Peyer's patch (tissue), 4 donors: ENCODE measurements at places on chromosomes 11 and 22.

DNA sequence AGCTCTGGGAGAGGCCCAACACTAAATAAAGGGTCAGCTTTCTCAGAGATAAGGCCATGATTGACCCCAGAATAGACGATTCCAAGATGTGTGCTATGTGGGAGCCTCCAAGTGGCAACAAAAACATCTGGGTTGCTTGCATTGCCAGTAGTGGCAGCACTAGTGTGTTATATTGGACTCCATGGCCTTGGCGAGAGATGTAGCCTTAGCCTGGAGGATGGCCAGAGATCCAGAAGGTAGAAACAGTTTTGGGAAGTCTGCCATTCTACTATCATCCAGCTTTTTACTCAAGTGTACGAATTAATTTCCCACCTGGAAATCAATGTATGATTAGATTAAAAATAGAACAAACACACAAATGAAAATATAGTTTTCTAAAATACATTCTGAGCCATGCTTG lies 3.0 kb downstream of the OR8D4 start:
- H3K4me1 ChIP-seq = no peaks in the 10 kb centered on the region
- H3K36me3 ChIP-seq = no peaks in the 10 kb centered on the region
- no peaks in the 10 kb centered on the region for H3K27me3 ChIP-seq
- no peak overlapping the region for H3K4me3 ChIP-seq
- H3K27ac ChIP-seq = no peak overlapping the region
- DNase-seq = no peak

DNA sequence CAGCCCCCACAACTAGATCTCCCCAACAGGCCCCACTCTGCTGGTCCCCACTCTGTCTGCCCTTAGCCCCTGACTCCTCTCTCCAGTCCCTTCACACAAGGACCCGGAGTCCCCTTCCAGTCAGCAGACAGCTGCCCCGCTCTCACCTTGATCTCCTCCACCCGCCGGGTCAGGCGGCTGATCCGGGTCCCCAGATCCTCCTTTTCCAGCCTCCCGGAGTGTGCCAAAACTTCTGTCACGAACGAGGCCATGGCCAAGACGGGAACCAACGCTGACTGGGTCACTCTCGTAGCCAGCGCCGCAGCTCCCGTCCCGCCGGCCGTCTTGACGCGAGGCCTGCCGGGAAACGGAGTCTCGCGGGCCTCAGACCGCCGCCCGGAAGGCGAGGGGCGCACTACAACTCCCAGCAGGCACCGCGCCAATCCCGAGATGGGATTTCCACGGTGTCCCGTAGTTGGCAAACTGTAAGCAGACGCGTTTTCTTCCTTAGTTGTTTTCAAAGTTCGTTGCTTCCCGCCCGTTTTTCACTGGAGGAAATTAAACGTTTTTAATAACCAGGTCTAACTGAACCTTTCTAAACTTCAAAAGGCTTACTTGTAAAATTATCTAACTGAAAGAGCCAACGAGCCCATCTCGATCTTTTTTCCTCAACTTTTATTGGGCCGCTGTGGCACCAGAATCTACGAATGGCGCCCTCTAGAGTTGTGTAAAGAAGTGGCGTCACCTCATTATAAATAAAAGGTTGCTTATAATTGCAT lies at the start of gene ZW10:
TSS of gene ZW10 (minus strand) at position 277 of the 758 bp plus-strand sequence. CDS start at position 251, 26 bp downstream.
- DNase-seq = peak; percentile 93
- no peaks in the 10 kb centered on the region for H3K4me1 ChIP-seq
- H3K27me3 ChIP-seq = no peaks in the 10 kb centered on the region
- H3K36me3 ChIP-seq = peaks cover 3% of the 10 kb centered on the region
- peak within 1 kb of the TSS; percentile 74 for H3K4me3 ChIP-seq

- no peak overlapping the region for H3K27ac ChIP-seq
- no peaks in the 10 kb centered on the region for H3K27me3 ChIP-seq
- no peak overlapping the region for H3K4me3 ChIP-seq
- peaks cover 18% of the 10 kb centered on the region for H3K36me3 ChIP-seq
- no peak for DNase-seq
These were observed 67.6 kb downstream of the CD44 start for GRCh38 chr11:35206616-35207015.

DNA sequence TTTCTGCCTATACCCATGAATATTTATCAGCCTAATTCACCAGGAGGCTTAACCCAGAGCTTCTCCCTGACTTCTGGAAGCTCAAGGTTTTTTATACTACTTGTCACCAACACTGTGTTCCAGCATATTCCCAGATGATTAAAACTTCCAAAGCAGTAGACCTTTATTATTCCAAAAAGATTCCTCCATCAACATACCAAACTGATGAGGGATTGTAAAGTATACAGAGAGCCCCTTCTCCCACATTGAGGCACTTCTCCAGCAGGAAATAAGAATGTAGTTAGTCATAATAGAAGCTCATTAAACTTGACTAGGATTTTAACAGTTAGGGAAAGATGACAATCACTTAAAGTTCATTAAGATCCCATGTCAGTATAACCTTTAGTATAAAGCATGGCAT lies 51.4 kb upstream of the CEP126 start:
- no peaks in the 10 kb centered on the region for H3K27me3 ChIP-seq
- no peaks in the 10 kb centered on the region for H3K4me1 ChIP-seq
- no peak overlapping the region for H3K27ac ChIP-seq
- H3K36me3 ChIP-seq = no peaks in the 10 kb centered on the region
- no peak for DNase-seq

GRCh38 chr11:101929294-101929915 lies 13.1 kb upstream of the ANGPTL5 start:
- no peak overlapping the region for H3K4me3 ChIP-seq
- DNase-seq = no peak
- no peaks in the 10 kb centered on the region for H3K36me3 ChIP-seq
- no peaks in the 10 kb centered on the region for H3K4me1 ChIP-seq

DNA sequence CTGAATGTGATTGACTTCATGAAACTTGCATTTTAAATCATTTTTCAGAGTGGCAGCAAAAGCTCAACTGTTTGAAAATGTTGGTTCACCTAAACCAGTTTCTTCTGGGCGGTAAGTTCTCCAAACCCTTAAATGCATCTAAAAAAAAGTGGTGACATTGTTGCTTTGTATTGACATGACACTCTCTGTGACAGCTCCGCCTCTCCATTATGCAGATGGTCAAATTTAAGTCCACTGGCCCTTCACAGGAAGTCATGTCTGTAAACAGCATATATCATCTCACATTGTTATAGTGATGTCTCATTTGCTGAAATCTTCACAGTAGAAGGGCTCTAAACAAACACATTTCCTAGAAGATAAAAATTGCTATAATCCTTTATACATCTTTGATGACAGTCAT lies 150.7 kb downstream of the PGR start:
- no peaks in the 10 kb centered on the region for H3K4me1 ChIP-seq
- no peak overlapping the region for H3K4me3 ChIP-seq
- peaks cover 38% of the 10 kb centered on the region for H3K36me3 ChIP-seq
- DNase-seq = no peak
- H3K27ac ChIP-seq = no peak overlapping the region
- H3K27me3 ChIP-seq = no peaks in the 10 kb centered on the region

DNA sequence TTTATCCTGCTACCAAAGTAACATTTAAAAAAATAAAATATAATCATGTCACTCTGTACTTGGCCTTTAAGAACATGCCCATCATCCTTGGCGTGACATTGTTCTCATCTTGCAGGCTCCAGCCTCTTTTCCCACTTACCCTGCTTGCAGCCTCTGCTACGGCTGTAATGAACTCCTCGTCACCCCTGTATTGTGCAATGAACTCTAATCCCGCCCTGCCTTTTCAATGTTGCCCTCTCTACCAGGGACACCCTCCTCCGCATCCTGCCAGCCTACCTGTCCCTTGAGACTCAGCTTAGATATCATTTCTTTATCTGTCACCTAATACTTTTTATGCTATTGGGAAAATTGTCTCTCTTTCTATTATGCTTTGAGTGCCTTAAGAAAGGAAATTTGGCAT lies 12.6 kb upstream of the MMP20 start:
- no peak overlapping the region for H3K4me3 ChIP-seq
- no peaks in the 10 kb centered on the region for H3K4me1 ChIP-seq
- no peak for DNase-seq
- H3K27ac ChIP-seq = no peak overlapping the region

GRCh38 chr22:27213766-27214581 lies 556.6 kb downstream of the MIAT start:
- peak overlapping the region; percentile 74 for H3K27ac ChIP-seq
- H3K4me3 ChIP-seq = no peak overlapping the region

DNA sequence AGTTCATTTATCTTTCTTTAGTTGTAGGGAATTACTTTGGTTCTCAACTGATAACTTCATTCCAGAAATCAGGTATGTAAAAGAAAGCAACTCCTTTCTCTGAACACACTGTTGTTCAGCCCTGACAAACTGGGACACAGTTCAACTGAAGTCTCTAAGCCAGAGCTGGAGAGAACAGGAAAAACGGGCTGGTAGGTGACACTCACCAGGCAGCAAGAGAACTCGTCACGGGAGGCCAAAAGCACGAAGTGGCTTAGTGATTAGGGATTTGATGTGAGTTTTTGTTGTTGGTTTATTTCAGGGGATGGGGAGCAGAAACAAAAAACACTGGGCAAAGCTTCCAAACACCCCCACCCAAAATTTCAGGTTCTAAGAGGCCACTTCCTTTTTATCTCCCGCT lies 54.1 kb downstream of the MYH9 start:
- no peak for DNase-seq
- peak overlapping the region; percentile 95 for H3K27ac ChIP-seq
- H3K4me3 ChIP-seq = no peak overlapping the region
- no peaks in the 10 kb centered on the region for H3K27me3 ChIP-seq

GRCh38 chr11:102516179-102516578 lies 14.4 kb downstream of the MMP7 start:
- no peak overlapping the region for H3K27ac ChIP-seq
- no peak overlapping the region for H3K4me3 ChIP-seq
- DNase-seq = no peak
- no peaks in the 10 kb centered on the region for H3K27me3 ChIP-seq
- no peaks in the 10 kb centered on the region for H3K4me1 ChIP-seq

DNA sequence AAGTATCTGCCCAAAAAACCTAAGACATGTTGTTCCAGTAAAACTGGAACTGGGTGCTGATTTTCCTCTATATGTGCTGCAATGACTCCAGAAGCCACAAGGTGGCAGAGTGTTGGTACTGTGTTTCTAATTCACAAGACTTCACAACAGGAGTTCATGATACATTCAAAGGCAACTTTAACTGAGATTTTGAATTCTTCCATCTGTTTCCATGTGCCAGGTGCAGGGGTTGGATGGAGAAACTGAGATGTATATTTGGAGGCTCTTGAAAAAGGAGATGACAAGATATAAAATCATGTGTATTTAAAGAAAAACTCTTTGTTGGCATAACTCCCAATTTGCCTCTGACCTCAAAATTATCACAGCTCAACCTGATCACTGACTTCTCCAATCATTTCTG lies 1098.6 kb upstream of the CCDC90B start:
- H3K4me1 ChIP-seq = no peaks in the 10 kb centered on the region
- no peaks in the 10 kb centered on the region for H3K36me3 ChIP-seq
- no peaks in the 10 kb centered on the region for H3K27me3 ChIP-seq

- no peak for DNase-seq
- H3K27me3 ChIP-seq = no peaks in the 10 kb centered on the region
- no peaks in the 10 kb centered on the region for H3K36me3 ChIP-seq
- peak within 1 kb of the TSS; percentile 35 for H3K4me3 ChIP-seq
These were observed at the start of gene TAGLN for GRCh38 chr11:117199053-117199915. Gene TAGLN, plus strand, starts transcription at chr11:117199370. Its CDS starts 3,644 bp downstream, at chr11:117203014.

DNA sequence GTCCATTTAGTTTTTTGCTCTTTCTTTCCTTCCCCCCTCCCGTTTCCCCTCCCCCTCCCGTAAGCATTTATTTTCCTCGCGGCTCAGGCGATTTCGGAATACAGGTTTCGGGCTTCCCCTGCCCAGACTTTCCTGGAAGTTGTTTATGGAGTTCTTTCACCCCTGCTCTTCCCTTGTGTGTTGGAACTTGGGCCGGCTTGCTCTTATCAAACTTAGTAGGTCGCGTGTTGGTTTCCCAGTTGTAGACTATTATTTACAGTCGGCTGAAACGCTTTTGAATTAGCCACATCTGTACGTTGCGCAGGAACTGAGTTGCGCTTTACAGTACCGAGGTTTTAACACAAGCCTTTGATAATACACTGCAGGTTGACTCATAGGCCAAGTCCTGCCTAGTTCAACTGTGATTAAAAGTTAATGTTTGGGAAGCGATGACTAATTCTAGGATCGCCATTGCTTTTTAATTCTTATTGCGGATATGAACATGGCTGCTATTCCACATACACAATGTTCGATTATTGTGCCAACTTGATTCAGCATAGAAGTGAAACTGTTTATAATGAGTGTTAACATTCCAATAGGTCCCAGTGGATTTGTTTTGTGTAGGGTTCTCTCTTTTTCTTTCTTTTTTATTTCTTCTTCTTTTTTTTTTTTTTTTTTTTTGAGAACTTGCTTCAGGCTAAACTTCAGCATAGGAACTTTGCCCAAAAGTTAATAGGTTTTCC lies 1.7 kb downstream of the YAP1 start:
- H3K27ac ChIP-seq = peak overlapping the region; percentile 78
- peaks cover 11% of the 10 kb centered on the region for H3K4me1 ChIP-seq
- H3K27me3 ChIP-seq = no peaks in the 10 kb centered on the region
- H3K4me3 ChIP-seq = peak overlapping the region; percentile 97
- H3K36me3 ChIP-seq = no peaks in the 10 kb centered on the region

DNA sequence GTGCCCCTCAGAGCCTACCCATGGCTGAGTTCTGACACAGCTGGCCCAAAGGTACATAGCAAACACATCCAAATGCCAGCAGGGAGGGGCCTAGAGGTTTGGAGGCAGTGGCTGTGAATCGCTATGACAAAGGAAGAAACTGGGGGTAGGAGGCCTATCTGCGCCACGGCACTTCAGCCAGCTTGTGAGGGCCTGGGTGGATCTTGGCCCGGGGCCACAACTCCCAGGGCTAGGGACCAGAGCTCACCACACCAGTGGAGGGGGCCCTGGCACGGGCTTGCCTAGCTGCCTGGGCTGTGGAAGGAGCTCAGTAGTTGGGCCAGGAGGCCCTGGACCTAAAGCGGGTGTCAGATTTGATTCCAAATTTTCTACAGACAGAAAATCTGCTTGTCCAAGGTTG lies 9.4 kb upstream of the NAP1L4 start:
- H3K27ac ChIP-seq = no peak overlapping the region
- H3K36me3 ChIP-seq = peaks cover 69% of the 10 kb centered on the region
- no peak for DNase-seq
- no peaks in the 10 kb centered on the region for H3K27me3 ChIP-seq

GRCh38 chr11:127791844-127792243 lies 791.3 kb upstream of the KIRREL3 start:
- no peak for DNase-seq
- no peaks in the 10 kb centered on the region for H3K4me1 ChIP-seq
- no peaks in the 10 kb centered on the region for H3K36me3 ChIP-seq
- H3K4me3 ChIP-seq = no peak overlapping the region

GRCh38 chr22:36571991-36572390 lies 43.0 kb upstream of the EIF3D start:
- DNase-seq = no peak
- no peak overlapping the region for H3K27ac ChIP-seq
- H3K27me3 ChIP-seq = no peaks in the 10 kb centered on the region
- no peaks in the 10 kb centered on the region for H3K4me1 ChIP-seq
- no peak overlapping the region for H3K4me3 ChIP-seq

DNA sequence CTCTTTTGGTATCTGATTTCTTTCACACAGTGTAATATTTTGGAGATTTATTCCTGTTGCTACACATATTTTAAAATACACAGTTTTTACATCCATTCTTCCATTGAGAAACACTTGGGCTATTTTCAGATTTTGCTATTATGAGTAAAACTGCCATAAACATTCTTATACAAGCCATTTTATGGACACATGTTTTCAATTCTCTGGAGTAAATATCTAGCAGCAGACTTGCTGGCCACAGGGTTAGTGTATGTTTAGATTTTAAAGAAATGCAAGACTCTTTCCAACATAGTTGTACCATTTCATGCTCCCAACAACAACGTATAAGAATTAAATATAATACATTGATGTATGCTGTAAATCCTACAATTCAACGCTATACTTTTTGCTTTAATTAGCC lies 360.8 kb upstream of the PITPNB start:
- H3K4me1 ChIP-seq = no peaks in the 10 kb centered on the region
- H3K27ac ChIP-seq = no peak overlapping the region
- H3K4me3 ChIP-seq = no peak overlapping the region
- DNase-seq = no peak
- no peaks in the 10 kb centered on the region for H3K27me3 ChIP-seq
- H3K36me3 ChIP-seq = no peaks in the 10 kb centered on the region
